COR-L47 (cell line): ENCODE measurements at places on chromosomes 4 and X.

DNA sequence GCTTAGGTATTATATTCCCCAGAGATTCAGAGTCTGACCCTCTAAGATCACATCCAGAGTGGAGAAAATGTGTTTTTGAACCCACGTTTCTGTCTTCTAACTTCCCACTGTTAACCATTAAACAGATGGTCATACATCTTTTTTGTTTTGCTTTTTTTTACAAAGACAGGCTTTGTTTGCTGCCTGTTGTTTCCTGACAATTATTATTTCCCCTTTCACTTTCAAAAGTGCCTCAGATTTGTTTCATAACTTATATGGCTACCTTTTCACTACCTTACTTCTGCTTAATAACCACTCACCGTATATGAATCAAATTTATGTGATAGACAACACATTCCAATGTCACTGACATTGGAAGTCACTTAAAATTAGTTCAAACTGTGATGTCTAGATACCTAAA is 142.2 kb downstream of the HS3ST1 start:
- no peak for DNase-seq

- DNase-seq: peak; percentile 22
Observed at GRCh38 chrX:129360175-129360574, 163.1 kb downstream of the SMARCA1 start.

- DNase-seq: no peak
Observed at GRCh38 chr4:180099957-180100356, 2143.2 kb upstream of the TENM3 start.

GRCh38 chrX:48490661-48491060 is 14.7 kb downstream of the FTSJ1 start:
- DNase-seq: no peak

DNA sequence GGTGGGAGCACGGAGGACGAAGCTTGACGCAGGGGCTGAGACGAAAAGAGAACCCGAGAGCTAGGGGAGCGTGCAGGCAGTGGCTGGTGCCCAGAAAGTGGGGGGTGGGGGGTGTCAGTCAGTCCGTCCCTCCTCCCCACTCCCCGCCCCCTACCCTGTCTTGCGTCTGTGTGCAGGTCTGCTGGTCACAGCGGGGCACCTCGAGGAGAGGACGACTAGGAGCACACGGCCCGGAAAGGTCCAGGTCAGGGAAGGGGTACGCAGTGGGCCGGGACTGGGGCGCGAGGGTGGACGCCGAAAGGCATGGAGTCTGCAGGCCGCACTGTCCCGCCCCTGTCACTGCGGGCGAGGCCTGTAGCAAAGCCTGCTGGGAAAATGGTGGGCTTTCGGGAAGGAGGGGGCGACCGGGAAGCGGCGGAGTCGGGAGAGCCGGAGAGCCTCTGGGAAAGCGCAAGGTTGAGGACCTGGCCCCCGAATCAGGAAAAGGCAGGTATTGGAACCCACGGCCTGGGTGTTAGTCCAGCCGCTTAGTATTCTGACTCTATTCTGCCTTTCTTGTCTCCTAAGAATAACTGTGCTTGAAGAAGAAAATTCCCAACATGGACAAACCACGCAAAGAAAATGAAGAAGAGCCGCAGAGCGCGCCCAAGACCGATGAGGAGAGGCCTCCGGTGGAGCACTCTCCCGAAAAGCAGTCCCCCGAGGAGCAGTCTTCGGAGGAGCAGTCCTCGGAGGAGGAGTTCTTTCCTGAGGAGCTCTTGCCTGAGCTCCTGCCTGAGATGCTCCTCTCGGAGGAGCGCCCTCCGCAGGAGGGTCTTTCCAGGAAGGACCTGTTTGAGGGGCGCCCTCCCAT is 769 bp downstream of the TCEAL1 start:
- peak; percentile 42 for DNase-seq

- DNase-seq: no peak
Observed at GRCh38 chr4:96833831-96834230, 993.9 kb downstream of the PDHA2 start.

DNA sequence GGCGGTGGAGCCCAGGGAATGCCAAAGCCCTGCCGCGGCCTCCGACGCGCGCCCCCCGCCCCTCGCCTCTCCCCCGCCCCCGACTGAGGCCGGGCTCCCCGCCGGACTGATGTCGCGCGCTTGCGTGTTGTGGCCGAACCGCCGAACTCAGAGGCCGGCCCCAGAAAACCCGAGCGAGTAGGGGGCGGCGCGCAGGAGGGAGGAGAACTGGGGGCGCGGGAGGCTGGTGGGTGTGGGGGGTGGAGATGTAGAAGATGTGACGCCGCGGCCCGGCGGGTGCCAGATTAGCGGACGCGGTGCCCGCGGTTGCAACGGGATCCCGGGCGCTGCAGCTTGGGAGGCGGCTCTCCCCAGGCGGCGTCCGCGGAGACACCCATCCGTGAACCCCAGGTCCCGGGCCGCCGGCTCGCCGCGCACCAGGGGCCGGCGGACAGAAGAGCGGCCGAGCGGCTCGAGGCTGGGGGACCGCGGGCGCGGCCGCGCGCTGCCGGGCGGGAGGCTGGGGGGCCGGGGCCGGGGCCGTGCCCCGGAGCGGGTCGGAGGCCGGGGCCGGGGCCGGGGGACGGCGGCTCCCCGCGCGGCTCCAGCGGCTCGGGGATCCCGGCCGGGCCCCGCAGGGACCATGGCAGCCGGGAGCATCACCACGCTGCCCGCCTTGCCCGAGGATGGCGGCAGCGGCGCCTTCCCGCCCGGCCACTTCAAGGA is at the start of gene FGF2:
Gene FGF2, plus strand, starts transcription at position 279 of the 705 bp plus-strand sequence. Its CDS starts 344 bp downstream, at position 623.
- peak; percentile 45 for DNase-seq

DNA sequence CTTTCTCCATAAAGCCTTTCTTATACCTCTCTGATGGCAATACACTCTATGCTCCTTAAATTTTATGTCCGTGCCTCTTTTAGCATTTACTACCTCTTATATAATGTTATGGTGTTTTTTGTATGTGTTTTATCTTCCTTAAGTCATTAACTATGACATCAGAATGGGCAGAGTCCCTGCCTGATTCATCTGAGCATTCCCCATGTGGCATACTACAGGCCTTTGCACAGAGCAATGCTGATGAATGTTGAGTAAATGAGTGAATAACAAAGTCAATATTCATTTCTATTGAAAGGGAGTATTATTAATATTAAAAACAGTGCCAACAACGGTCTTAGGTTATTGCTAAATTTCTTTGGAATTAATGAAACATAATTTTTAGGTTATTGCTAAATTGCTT is 18.8 kb upstream of the RPS6KA3 start:
- no peak for DNase-seq

DNA sequence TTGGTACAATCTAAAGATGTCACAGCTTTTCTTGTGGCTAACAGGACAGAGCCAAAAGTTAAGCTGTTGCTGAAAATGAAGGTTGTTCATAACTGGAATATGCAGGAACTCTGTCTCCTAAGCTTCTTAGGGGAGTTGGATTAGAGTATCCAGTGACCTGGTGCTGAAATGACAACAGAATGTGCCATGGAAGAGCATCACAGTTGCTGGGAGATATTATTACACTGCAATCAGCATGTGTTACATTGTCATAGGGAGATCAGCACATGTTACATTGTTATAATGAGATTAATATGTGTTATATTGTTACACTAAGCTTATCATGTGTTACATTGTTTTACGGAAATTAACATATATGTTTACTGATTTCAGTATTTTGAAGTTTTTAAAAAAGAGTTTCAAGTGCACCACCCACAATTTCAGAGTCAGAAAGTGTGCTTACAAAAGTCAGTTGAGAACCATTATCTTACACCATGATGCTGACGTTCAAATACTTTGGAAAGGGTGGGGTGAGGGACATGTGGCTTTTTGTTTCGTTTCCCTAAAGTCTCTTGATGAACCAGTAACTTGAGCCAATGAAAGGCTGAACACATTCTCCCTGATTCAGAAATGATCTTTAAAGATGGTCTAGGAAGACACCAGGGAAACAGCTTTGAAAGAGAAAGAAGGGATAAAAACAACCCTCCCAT is 113.4 kb downstream of the DRD5 start:
- no peak for DNase-seq

GRCh38 chr4:86181585-86181984 is 178.3 kb downstream of the MAPK10 start:
- no peak for DNase-seq

GRCh38 chr4:68368691-68369131 is 18.8 kb upstream of the YTHDC1 start:
- no peak for DNase-seq

- DNase-seq: no peak
Observed at GRCh38 chr4:54254915-54255246, 25.8 kb downstream of the PDGFRA start.

DNA sequence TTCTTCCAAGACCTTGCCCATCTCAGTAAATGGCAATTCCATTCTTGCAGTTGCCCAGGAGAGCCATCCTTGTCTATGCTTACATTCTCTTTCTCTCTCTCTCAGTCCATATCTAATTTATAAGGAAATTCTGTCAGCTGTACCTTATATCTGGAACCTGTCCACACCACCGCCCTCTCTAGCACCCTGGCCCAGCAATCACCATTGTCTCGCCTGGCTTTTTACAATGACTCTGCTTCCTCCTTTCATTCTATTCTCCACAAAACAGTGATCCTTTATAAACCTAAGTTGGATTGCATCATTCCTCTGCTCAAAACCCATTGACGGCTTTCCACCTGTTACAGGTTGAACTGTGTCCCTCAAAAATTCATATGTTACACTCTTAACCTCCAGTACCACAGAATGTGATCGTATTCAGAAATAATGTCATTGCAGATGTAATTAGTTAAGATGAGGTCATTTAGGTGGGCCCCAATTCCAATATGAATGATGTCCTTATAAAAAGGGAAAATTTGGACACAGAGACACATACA is 31.3 kb downstream of the APBB2 start:
- no peak for DNase-seq

DNA sequence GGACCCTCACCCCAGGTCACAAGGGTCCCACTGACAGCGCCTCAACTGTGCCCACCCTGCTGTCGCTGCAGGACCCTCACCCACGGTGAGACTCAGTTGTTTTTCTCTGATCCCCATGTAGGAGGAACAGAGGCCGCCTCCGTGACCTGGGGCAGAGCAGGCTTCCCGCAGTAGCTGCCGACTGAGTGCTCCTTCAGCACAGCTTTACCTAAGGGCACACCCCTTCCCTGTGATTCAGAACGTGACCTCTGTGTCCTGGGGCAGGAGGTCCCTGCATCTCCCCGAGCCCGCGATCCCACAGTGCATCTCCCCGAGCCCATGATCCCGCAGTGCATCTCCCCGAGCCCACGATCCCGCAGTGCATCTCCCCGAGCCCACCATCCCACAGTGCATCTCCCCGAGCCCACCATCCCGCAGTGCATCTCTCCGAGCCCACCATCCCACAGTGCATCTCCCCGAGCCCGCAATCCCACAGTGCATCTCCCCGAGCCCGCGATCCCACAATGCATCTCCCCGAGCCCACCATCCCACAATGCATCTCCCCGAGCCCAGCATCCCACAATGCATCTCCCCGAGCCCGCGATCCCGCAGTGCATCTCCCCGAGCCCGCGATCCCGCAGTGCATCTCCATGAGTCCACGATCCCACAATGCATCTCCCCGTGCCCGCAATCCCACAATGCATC is 23.6 kb downstream of the PPP2R3B start:
- DNase-seq: no peak

DNA sequence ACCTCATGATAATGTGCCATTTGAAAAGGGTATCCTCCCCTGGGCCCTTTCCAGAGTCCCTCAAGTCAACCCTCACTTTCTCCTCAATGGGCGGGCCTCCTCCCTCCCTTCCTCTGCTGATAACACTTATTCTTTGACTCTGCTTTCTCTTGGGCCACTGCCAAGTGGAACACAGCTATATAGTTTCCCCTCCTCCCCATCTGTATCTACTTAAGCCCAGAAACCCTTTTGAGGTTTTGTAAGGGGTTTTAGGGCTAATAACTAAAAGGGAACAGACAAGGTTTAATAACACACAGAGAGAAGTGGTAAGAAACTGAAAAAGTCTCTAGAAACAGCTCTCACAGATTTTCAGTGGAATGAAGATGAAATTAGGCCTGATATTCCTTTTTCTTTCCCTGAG is 116.7 kb downstream of the GPC3 start:
- DNase-seq: no peak

GRCh38 chr4:25377572-25378436 is 741 bp downstream of the ANAPC4 start:
- no peak for DNase-seq

DNA sequence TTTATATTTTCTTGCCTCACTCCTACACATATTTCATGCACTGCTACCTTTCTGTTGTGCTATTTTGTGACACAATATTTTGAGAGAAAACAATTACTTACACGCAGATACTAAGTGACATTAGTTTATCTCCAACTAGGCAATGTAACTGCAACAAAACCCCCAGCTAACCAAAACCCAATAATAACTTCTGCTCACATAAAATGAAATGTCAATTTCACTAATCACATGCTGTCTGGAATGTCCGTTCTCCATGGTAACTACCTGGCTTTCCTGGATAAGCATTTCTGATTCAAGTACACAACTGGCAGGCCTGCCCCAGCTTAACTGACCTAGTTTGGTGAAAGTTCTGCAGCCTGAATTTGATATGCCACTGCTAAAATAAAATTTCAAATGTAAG is 313.5 kb downstream of the TMA16 start:
- DNase-seq: no peak

DNA sequence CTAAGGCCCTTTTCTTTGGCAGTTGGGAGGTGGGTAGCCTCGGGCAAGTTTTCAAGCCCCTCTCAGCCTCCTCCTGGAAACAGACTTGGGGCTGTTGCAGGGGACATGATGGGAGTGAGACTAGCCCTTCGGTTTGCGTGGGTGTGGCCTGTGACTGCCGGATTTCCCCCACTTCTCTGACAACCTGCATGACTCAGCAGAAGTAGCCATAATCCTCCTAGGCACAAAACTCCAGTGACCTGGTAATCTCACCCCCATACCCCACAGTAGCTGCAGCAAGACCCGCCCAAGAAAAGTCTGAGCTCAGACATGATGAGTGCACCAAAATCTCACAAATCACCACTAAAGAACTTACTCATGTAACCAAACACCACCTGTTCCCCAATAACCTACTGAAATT is 433.7 kb upstream of the AMOT start:
- no peak for DNase-seq

GRCh38 chr4:38279077-38279476 is 318.9 kb downstream of the PTTG2 start:
- no peak for DNase-seq

GRCh38 chr4:81634766-81635549 is 163.3 kb upstream of the RASGEF1B start:
- no peak for DNase-seq

- DNase-seq: peak; percentile 22
Observed at GRCh38 chrX:49155243-49155899, 7.2 kb upstream of the MAGIX start.

DNA sequence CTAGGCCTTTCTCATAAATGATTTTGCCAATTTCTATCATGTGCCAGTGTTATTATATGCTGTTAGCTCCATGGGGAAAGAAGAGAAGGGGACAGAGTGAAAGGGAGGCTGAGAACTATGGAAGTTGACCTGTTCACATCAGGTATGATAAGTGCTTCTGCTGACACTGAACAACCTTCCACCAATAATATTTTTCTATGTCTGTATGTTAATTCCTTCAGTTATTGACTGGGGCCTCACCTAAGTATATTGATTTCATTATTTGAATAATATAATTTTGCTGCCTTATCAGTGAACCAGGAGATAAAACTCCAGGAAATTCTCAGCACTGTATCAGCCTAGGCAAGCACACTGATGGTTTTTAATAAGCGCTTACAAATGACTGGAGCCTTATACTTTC is 262.8 kb downstream of the SNCA start:
- DNase-seq: no peak
